Renal cortex interstitium (tissue), 15 donors: ENCODE measurements at places on chromosomes 7 and 10. TPM values are rescaled to one million over a fixed set of nuclear protein-coding genes. Genes with fewer than 3 reads are reported as not detected.

- no peak for DNase-seq
These were observed 73.4 kb downstream of the NRBF2 start for GRCh38 chr10:63206576-63206975.

- DNase-seq: peak; percentile 36
These were observed 236.3 kb upstream of the ANKRD30A start for GRCh38 chr10:36888925-36889573.

DNA sequence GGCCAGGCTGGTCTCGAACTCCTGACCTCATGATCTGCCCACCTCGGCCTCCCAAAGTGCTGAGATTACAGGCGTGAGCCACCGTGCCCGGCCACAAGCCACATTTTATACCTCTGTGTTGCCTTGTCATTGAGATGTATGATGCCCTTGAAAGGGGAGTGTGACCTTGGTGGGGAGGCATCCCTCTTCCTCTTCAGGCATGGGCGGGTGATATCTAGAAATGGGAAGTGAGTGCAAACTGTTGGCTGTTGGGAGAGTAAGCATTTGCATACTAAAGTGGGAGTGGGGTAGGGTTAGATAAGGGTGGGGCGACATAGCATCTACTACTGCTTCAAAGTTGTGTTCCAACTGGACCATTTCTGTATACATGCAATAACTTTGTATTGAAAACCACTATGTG lies 20.1 kb downstream of the RP9 start:
- no peak for DNase-seq

DNA sequence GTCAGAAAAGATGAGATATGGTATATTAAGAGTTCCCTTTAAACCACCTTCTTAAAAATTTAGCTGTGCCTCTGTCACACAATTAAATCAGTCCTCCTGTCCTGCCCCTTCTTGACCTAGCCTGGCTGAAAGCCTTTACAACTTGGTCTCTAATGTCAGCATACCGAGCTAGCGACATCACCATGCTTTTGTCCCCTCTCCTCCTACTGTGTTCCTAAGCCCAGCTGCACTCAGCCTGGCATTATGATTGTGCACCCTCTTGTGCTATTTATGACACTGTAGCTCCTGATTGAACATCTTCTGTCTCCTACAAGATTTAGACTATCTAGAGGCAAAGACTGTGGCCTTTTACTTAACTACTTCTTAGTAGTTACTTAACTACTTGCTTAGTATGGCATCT lies 29.2 kb downstream of the TDRD1 start:
- DNase-seq: no peak

DNA sequence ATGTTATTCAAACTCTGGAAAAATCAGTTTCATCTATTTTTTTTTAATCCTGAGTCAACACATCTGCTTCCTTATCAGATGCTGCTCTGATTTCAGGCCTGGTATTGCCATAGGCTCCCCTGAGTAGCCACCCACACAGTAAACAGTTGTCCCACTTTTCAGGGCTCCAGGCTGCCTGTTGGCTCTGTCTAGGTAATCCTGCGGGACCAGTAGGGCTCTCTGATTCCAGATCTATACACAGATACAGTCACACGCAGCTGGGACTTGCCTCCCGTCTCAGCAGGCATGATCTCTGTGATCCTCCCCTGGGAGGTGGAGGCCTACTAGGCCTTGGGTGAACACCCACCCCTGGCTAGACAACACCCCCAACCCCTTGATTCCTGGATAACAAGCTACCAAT lies 206.1 kb downstream of the CREB5 start:
- DNase-seq: no peak

MYPN gene
- polyA plus RNA-seq: 0.09 TPM

SNX8 gene
- 34.7 TPM for polyA plus RNA-seq

DNA sequence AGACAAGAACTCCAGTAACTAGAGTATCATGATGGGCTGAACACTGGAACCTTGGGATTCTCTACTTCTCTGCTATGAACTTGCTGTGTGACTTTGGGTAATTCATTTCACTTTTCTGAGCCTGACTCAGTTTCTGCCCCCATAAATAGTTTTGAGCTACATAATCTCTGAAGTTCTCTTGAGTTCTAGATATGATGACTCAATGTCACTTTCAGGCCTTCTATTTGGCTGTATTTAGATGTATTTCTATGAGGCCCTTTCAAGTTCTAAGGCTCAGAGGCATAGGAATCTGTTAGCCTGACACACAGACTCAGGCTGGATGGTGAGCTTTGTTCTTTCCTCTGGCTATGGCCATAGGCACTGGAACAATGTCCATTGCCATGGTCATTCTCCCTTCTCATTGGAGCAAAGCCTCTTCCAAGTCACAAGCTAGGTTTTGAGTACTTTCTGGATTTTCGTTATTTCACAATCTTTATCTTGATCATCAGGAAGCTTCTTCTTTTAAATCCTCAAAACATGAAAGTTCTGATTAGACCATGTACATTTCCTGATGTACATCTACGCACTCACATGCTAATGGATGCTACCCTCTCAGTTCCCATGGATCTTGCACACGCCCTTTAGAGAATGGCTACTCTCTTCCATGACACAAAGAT lies 101.6 kb downstream of the TES start:
- no peak for DNase-seq

- DNase-seq: no peak
These were observed 38.5 kb upstream of the WAC start for GRCh38 chr10:28494420-28494819.

ARMC10 gene
- 55.7 TPM for polyA plus RNA-seq
